ENCODE measurements at places on chromosomes 12 and 14.

DNA sequence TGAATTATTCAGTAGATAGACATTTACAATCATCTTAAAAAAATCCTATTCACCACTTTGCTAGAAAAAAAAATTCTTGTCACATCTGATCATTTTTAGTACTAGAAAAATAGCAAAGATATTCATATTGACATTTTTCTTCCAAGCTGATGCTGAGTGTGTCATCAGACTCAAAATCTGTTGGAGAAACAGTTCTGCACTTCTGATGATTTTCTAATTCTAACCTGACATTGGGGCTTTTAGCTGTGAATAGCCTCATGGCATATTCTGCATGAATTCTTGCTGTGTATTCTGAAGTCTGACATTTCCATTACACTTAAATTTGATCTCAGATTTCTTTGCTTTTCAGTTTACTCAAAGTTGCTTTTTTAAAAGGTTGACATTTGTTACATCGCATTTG, 150.1 kb downstream of the PIK3C2G start:
- DNase-seq: no peak

- no peak for DNase-seq
Observed at GRCh38 chr14:75126121-75126544, 715 bp downstream of the NEK9 start.

DNA sequence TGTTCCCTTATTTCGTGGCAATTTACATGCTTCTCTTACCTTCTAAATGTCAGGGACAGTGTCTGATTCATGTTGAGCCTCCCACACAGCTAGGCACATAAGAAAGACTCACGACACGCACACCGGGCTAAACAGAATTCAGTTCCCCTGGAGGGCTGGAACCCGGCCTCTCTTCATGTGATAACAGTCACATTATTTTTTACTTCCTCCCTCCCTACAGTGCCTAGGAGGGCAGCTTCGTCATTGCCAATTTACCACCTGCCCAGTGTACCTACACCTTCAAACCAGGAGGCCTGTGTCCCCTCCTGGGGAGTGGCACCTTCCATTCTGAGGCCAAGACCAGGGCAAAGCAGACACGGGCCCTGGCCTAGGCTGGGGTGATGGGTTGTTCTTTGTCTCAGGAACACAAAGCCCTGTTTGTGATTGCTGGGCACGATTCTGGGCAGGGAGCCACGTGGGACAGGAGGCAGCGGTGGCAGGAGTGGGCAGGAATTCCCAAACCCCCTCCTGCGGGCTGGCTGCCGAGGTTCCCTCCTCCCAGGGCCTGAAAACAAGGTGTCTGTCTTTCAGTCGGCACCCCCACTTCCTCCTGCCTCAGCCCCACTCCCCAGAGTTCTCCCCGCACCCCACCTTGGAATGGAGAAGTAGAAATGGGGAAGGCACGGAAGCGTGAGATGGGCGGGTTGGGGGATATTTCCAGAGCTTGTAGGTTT, 6.8 kb upstream of the RASAL1 start:
- no peak for DNase-seq

- no peak for DNase-seq
Observed at GRCh38 chr12:25186038-25186787, 8.7 kb downstream of the DNAI7 start.
